Activated CD4-positive, alpha-beta T cell treated with anti-CD3 and anti-CD28 coated beads, Interleukin-10, Interleukin-2, amounts not matched to agents 100 ng/mL and 50 ng/mL, durations not matched to agents 16 hours and 8 hours (primary cell): ENCODE measurements at places on chromosomes 13 and 19.

GRCh38 chr19:44689290-44690130 lies 9.4 kb upstream of the CEACAM16 start:
- peak; percentile 79 for DNase-seq

- DNase-seq = no peak
These were observed 165.2 kb downstream of the TEX29 start for GRCh38 chr13:111485491-111486250.

- no peak for DNase-seq
These were observed 60.9 kb downstream of the FOXO1 start for GRCh38 chr13:40605573-40605972.

- DNase-seq = no peak
These were observed at the start of gene MBOAT7 for GRCh38 chr19:54189145-54189734. MBOAT7 (minus strand) TSS chr19:54189580; CDS start chr19:54188508, 1,072 bp downstream.

- DNase-seq = no peak
These were observed 27.3 kb downstream of the EPSTI1 start for GRCh38 chr13:42964761-42965161.

DNA sequence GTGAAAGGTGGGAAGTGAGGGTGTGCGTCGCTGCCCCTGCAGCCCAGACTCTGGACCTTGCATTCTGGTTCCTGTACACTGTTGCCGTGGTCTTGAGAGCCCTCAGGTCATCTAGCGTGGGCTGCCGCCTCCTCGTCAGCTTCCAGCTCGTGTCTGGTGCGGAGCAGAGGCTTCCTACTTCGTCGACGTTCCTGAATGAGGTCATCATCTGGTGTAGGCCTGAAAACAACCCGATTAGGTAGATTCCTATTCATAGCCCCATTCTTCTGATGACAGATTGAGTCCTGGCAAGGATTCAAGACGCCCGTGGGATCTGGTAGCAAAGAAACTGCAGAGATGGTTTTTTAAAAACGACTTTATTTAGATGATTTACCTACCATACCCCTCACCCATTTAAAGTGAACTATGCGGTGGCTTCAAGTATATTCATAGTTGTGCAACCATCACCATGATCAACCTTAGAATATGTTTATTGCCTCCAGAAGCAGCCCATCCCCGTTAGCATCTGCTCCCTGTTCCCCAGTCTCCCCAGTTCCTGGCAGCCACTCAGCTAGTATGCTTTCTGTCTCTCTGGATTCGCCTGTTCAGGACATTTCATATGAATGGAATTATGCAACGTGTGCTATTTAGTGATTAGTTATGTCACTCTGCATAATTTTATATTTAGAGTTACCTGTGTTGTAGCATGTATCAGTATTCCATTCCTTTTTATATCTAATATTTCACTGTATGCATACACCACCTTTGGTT lies 13.8 kb downstream of the NAXD start:
- DNase-seq = no peak

- no peak for DNase-seq
These were observed 65.8 kb upstream of the MED4 start for GRCh38 chr13:48160606-48161278.

GRCh38 chr19:18173054-18173571 lies 500 bp upstream of the IFI30 start:
- no peak for DNase-seq

GRCh38 chr13:30314069-30314468 lies 6.7 kb upstream of the KATNAL1 start:
- no peak for DNase-seq

- no peak for DNase-seq
These were observed 167.0 kb upstream of the ZNF507 start for GRCh38 chr19:32178401-32178800.

- DNase-seq = no peak
These were observed 22.5 kb downstream of the LIG1 start for GRCh38 chr19:48147597-48148175.

GRCh38 chr13:39091586-39091985 lies 53.3 kb downstream of the NHLRC3 start:
- no peak for DNase-seq

- DNase-seq = no peak
These were observed 8.0 kb downstream of the POLR1G start for GRCh38 chr19:45414468-45414867.

DNA sequence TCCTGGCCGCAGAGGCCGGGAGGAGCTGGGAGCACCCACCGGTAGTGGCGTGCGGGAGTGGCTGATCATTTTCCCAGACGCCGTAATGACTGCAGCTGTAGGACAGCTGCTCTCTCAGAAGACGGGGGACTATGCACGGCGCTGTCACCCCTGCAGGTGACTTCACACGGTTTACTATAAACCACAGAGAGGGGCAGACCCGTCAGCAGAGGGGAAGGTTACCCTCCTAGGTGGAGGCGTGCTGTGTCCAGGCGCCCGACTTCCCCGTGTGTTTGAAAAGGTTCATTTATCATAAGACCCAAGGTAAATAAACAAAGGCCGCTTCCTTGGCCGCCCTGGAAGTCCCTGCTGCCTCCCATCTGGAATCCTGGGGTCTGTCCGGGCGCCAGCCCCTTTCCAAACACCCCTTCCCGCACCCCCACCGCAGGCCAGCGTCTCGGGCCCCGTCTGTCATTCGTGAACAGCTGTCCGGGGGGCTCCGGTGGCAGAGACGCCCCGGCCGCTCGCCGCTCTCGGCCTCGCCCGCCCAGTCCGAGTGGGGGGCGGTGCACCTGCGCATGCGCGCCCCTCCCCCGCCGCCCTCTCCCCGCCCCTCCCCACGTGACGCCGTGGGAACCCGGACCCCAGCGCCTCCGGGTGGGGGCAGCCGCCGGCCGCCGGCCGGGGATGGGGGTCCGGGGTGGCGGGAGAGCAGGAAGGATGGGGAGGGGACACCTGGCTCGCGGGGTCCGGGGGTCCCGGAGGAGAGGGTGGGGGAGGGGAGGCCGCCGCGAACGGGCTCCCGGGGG lies 915 bp downstream of the SHC2 start:
- DNase-seq = no peak

DNA sequence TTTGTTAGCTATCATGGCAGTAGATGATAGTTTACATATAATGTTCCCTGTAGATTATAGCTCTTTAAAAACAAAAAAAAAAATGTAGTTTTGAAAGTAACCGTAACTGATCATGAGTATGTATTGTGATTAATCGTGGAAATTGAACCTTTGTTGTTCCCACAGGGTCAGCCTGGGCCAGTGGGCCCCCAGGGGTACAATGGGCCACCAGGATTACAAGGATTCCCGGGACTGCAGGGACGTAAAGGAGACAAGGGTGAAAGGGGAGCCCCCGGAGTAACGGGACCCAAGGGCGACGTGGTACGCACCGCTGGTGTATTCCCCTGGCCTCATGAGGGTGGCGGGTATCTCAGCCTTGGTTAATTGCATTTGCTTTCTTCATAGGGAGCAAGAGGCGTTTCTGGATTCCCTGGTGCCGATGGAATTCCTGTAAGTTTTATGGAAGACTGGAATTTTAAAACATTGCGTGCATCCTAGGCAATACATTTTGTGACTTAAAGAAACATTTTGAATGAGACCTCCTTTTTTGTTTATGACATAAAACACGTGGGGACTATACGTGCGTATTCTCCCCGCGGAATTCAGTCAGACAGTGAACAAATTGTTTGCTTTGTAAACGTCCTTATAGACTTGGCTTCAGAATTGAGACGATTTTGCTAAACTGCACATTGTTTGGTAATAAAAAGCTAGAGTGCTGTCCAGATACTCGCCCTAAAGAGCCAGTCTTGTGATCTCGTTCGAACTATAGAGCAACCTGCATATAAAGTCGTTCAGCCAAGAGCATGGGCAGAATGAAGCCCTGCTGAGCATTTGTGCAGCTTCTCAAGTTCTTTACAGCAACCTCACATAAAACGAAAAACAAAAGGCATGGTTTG lies 117.7 kb downstream of the COL4A2 start:
- DNase-seq = no peak

DNA sequence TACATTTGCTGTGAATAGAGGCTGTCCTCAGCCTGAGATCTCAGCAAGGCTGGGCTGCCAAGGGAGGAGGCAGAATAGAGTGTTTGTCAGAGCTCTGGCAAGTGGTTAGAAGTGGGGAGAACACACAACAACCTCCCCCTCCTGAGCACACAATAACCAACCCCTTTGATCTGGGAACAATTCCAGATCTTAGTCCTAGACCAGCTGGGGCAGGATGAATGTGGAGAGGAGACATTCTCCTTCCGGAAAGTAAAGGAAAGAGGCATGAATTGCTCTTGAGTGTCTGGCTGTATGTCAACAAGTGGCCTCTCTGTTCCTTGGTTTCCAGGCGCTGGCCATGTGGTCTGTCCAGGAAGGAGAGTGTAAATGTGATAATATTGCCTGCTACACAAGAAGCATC lies 114.9 kb upstream of the TMTC4 start:
- DNase-seq = no peak

DNA sequence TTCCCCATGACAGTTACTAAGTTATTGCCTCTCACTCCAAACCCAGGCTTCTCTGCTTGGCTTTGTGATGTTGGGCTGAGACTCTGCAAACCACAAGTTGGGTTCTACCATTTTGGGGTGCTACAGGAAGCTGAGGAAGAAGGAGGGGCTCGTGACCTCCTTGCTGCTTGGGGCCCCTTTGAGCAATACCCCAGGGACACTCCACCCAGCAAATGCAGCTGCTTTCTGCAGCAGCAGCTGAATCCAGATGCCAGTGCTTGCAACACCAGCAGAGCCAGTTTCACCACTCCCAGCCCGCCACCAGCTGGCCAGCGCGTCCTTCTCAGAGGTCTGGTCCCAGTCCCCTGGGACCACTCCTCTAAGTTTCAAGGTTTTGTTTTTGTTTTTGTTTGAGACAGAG lies 22.0 kb upstream of the UBAC2 start:
- DNase-seq = no peak

GRCh38 chr13:71661921-71662320 lies 205.1 kb downstream of the DACH1 start:
- DNase-seq = no peak

DNA sequence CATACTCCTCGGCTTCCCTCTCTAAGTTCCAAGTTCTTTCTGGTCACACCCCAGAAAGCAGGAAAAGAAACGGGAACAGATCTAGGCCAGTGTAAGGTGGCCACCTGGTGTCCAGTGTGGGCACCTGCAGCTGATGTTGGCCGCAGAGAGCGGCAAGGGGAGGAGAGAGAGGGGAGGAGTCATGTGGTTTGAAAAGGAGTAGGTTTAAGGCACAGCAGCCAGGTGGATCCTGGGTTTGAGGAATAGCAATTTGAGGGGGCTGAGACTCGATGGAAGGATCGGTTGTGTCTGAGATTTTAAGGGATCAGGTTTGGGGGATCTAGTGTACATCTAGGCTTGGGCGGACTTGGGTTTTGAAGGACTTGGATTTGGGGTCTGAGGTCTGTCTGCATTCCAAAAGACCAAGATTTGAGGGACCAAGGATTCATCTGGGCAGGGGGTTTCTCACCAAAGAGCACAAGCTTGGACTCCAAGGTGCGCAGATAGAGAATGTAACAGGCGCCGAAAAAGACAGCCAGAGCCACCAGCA lies 1.2 kb downstream of the RABAC1 start:
- DNase-seq = peak; percentile 71

GRCh38 chr13:110410936-110411687 lies 104.0 kb downstream of the COL4A2 start:
- DNase-seq = no peak

- no peak for DNase-seq
These were observed 10.7 kb upstream of the LIN7B start for GRCh38 chr19:49103331-49104085.

- no peak for DNase-seq
These were observed 183.2 kb downstream of the GPC6 start for GRCh38 chr13:93409816-93410215.

GRCh38 chr19:17394891-17395415 lies 957 bp upstream of the CCDC194 start:
- DNase-seq = peak; percentile 89

DNA sequence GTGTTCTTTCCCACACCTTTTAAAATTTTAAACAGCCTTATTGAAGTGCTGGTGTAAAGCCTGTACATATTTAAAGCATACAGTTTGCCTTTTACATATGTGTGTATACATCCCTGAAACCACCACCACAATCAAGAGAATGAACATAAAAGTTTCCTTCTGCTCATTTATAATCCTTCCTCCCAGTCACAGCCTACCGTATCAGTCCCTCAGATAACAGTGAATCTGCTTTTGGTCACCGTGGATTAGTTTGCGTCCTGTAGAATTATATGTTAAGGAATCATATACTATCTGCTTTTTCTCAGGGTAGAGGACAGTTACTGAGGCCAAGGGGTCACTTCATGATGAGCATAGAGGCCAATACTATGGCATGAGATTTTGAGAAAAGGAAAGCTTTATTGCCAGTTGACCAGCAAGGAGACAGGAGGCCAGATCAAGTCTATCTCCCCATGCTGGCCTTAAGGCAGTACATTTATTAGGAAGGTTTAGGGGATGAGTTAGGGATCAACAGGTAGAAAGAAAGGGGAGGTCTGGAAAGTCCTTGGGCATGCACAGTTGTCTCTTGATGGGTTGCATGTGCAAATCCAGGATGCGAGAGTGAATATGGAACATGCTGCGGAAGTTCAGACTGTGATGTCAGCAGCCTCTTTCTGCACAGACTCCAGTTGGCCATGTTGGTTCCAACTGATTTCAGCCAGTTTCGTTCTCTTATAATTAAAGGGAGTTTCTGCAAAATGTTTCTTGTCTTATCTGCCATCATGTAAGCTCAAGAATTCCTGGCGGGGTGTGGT lies 36.3 kb upstream of the LSM14A start:
- DNase-seq = no peak

- DNase-seq = no peak
These were observed 51.9 kb downstream of the SLAIN1 start for GRCh38 chr13:77749344-77749880.

DNA sequence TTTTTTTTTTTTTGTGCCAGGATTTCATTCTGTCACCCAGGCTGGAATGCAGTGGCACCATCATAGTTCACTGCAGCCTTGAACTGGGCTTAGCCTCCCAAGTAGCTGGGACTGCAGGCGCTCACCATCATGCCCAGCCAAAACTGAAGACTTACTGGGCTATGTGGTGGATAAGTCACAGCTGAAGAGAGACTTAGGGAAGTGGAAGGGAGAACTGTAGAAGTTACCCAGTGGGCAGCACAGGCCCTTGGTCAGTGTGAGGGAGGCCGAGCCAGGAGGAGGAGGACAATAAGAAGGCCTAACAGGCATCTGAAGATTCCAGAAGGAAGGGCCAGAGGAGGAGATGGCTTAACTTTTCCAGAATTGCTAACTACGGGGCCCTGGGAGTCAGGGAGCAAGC lies 4.0 kb upstream of the PSPN start:
- no peak for DNase-seq

DNA sequence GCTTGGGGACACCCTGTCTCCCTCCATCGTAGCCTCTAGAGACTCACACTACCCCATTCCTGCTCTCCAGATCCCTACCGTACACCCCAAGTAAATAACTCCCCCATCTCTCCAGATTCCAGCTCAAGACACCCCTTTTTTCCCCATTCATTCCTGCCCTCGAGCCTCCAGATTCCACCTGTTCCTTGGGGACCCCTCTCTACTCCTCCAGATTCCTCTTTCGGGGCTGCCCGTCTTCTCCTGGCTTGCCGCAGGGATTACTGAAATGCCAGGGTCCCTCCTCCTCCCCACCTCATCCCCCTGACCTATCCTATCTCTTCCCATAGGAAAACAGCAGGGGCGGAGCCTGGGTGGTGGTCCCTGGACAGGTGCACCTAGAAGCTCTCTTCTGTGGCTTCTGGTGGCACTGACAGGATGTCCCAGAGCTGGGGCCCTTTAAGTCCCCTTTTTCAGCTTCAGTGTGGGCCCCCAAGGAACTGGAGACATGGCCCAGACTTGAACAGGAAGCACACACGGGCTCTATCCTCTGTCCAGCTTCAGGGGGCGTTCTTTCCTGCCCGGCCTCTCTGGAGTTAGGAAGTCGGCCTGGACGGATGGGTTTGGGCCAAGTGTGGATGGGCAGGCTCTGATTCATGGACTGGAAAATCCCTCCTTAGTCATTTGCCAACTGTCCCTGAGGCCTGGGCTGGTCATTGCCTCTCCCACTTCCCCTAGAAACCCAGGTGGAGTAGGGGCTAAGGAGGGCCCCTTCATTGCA lies 1.2 kb downstream of the ZSWIM4 start:
- DNase-seq = no peak
